GOT3 (cell line): ENCODE measurements at places on chromosomes 7 and 10.

GRCh38 chr10:109593682-109594081 is 329.6 kb downstream of the XPNPEP1 start:
- DNase-seq: no peak

DNA sequence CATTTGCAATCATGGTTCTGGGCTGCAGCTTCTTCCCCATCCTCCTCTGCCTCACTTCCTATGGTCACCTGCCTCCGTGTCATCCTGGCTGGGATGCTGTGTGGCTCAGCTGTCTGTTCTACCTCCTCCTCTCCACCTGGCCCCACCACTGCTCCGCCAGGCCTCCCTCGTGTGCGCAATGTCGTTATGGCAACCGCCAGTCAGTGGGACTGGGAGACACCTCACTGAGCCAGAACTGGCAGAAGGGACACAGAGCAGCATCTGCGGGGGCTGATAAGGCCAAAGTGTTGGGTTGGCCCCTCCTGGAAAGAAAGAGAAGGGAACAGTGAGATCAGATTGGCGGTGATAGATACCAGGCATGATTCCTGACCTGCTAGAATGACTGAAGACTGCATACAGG is 527.5 kb downstream of the INHBA start:
- no peak for DNase-seq

- DNase-seq: no peak
These were observed 47.5 kb downstream of the WIPF3 start for GRCh38 chr7:29853789-29854188.

- no peak for DNase-seq
These were observed 35.5 kb downstream of the GPRIN2 start for GRCh38 chr10:46520941-46521340.

DNA sequence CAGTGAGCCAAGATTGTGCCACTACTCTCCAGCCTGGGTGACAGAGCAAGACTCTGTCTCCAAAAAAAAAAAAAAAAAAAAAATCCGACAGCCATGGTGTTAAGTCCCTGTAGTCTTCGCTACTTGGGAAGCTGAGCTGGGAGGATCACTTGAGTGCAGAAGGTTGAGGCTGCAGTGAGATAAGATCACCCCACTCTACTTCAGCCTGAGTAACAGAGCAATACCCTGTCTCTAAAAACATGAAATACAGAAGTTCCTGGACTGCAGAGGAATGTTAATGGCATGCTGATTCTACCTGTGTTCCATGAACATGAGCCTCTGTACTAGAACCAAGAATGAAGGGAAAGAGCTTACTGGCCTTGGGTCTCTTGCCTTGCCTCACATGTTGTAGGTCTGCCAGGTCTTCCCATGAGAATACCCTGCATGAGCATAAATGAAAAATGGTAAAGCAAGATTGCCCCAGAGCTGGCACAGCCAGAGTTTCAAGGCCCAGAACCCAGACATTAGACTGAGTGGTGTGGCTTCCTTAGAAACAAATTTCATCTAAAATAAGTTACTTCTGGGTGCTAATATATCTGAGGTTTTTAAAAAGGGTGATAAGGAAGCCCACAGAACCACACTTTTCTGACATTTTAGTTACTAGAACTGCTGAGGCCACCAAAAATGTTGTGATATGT is 8.6 kb downstream of the YAE1 start:
- no peak for DNase-seq

- no peak for DNase-seq
These were observed 429.7 kb downstream of the ARL4A start for GRCh38 chr7:13117103-13117502.

DNA sequence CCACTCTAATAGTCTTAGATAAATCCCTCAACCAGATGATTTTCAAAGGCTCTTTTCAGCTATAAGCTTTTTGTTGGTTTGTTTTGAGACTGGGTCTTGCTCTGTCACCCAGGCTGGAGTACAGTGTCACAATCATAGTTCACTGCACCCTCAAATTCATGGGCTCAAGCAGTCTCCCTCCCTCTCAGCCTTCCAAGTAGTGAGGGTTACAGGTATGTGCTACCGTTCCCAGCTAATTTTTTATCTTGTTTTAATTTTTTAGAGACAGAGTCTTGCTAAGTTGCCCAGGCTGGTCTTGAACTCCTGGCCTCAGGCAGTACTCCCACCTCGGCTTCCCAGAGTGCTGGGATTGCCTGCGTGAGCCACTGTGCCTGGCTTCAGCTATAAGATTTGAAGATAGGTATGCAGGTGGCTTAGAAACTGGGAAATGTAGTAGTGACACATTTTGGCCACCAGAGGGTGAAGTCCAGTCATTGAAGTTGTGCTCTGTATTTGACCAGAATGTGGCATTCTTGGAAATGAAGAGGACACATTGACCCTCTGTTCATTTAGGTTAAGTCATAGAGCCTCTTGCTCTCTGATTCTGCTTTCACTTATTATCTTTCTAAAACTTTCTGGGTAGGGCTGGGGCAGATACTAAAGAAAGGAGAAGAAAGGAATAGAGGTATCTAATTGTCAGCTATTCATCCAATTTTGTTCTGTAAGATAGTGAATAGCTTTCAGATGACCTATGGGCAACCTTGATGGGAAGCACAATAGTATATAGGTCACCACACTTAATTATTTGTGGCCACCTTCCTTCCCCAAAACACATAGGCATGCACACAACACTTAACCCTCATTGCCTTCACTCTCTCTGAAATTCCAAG is 36.0 kb downstream of the R3HCC1L start:
- no peak for DNase-seq

- DNase-seq: no peak
These were observed 43.4 kb upstream of the POM121L12 start for GRCh38 chr7:52992001-52992400.

GRCh38 chr10:23317416-23317815 is 27.2 kb downstream of the C10orf67 start:
- no peak for DNase-seq

DNA sequence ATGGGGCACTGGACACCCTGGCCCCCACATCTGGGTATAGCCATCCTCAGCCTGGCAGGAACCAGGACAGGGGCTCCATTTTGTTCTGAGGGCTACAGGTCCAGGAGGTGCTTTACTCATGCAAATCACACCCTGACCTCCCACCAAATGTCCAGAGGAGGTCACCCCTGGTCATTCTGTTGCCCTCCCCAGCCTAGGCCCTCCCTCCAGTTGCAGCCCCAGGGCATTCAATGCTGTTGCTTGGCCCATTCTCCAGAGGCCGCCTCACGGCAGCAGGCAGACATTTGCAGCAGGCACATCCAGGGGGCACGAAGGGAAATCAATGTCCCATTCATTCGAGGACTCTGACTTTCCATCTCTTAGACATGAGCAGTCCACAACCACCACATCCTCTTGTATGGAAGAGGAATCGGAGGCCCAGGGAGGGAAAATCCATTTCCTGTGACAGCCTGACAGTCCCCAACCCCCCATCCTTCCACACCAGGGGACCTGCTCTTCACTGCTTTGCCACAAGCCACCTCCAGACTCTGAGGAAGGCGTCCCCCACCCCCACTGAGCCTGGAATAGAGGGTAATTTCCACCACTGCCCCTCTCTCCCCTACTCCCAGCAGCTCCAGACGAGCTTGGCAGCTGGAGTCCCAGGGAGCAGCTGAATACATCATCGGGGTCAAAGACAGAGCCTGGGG is 76.2 kb upstream of the UNC5B start:
- no peak for DNase-seq

DNA sequence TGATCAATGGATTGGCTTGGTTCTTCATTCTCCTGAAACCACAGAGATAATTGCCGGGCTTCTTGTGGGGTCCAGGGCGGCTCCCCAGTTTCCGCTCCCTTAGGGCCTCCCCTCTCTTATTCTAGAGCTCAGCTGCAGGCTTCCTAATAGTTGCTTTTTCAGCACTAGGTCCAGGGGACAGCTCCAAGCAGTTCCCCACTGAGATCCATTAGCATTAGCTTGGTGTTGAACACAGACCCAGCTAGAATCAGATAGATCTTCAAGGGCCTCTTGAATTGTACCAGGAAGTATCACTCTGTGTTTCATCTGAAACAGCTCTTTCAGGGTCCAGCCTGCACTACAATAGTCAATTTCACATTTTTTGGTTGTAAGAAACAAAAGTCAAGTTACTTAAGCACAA is 238.7 kb downstream of the SEC23IP start:
- DNase-seq: no peak

DNA sequence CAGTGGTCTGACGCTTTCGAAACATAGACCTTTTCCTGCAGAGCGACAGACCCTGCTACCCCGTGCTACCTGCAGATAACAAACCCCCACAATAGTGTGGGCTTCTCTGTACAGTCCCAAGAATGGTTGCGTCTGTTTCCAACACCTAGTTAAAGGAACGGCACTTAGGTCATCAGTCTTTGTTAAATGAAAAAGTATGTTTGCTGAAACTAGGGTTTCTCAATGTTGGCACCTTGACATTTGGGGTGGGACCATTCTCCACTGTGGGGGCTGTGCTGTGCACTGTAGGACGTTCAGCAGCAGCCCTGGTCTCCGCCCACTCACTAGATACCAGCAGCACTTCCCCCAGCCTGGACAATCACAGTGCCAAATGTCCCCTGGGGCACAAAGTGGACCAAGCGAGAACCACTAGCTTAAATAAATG is 13.7 kb downstream of the TECTB start:
- no peak for DNase-seq

DNA sequence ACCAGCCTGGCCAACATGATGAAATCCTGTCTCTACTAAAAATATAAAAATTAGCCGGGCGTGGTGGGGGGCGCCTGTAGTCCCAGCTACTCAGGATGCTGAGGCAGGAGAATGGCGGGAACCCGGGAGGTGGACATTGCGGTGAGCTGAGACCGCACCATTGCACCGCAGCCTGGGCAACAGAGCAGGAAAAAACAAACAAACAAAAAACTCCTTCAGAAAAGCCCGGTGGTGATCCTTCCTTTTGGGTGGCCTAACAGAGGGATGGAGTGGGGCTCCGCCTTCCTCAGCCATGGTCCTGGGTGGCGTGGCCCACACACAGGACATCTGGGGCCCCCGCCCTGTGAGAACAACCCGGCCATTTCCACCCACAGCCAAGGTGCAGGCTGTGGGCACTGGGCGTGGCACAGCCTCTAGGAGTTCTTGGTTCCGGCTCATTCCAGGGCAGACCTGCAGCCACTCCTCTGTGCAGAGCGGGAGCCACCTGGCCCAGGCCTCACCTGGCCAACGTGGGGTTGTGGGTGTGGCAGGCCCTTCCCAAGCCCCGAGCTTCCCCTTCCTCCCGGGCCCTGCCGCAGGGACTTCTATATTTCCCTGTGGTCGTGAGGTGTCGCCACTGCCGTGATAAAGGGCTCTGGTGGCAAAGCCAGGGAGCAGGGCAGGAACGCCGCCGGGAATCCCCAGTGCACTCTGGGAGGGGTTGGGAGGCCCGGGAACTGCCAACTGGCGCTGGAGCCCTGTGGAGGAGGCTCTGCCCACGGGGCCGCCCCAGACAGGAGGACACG is 37.6 kb downstream of the GET4 start:
- no peak for DNase-seq

DNA sequence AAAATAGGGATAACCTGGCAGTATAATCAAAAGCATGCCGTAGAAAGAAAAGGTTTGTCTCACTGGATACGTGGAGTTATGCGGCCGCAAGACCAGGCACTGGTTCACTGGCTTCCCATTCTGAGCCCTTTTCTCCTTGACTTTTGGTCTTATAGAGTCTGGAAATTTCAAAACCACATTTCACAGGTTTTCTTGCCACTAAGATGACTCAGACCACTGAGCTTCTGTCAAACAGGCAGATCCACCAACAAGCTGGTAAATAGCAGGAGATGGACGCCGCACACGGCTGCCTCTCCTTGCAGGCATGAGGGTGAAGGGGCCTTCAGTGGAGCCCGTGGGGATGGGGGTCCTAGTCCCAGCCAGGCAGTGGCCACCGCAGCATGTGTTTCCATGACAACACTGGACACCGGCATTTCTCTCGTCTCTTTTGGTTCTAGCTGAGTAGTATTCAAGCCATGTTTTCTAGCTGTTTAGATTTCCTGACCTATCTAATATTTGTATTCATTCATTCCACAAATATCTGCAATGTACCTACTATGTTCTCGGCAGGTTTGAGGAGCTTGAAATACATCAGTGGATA is 55.5 kb downstream of the KLF6 start:
- DNase-seq: no peak

GRCh38 chr7:117092785-117093184 is 139.5 kb downstream of the ST7 start:
- no peak for DNase-seq

DNA sequence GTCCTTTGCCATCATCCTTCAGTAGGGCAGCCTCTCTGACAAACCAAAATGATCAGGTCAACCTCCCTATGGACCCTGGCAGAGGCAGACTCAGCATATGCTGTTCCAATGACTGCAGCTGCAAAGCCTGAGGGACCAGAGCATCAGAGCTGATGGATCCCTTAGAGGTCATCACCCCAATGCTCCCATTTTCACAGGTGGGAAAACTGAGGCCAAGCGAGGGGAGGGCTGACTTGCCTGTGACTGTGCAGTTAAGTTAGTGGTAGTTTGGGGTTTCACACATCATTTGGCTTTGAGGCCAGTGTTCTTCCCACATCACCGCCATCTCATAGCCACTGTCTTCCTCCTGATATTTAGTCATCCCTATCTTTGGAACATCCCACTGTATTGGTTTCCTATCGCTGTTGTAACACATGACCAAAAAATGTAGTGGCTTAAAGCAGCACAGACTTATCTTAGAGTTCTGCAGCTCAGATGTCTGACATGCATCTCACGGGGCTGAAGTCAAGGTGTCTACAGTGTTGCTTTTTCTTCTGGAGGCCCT is 69.3 kb upstream of the PDZD8 start:
- no peak for DNase-seq

- no peak for DNase-seq
These were observed 33.1 kb downstream of the GHRHR start for GRCh38 chr7:30996883-30997282.

DNA sequence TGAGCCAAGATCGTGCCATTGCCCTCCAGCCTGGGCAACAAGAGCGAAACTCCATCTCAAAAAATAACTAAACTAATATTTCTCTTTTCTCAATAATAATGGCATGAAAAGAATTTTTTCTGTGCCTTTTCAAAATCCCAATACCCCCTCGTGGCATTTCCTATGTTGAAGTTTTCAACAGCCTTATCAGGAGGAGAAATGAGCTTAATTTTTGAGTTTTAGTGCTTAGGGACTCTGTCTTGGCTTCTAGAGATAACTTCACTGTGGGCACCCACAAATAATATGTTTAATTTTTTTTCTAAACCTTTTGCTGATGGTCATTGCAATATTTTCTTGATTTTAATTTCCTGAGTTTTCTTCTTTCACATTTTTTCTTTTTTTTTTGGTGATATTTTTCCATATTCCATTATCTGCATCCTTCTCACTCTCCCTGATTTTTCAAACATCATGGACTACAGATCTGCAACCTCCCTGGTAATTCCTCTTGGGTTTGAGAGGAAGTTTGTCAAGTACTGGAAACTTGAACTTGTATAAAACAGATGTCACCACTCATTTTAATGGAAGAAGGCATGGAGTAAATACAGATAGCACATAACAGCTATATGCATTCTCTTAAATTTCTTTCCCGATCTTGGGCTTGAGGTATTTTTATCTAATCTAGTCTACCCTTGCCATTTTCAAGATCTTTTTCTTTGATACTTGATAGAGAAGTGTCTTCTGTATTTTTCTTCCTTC is 84.0 kb downstream of the KAT6B start:
- no peak for DNase-seq

GRCh38 chr10:98357194-98357822 is 57.7 kb downstream of the PYROXD2 start:
- DNase-seq: no peak

- DNase-seq: no peak
These were observed 265.6 kb upstream of the NPVF start for GRCh38 chr7:25493805-25494366.
